ENCODE measurements at places on chromosomes 1 and 21.

- DNase-seq: peak; percentile 26
Observed at GRCh38 chr1:209335178-209335577, 248.3 kb upstream of the CAMK1G start.

DNA sequence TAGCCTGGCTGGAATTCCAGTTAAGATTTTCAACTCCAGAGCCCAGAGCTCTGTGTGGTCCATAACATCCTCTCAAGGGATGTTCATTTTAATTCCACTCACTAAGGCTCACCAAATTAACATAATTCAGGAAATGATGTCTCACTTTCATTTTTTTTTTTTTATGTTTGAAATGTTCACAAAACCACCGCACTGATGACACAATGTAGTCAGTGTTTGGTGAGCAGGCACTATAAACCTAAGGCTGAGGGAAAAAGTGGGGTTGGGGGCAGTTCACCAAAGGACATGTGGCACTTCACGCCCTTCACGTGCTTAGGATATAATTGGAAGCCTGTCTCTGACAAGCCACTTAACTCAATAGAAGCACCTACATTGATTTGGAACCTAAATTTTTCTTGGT lies 177.3 kb upstream of the CAMK1G start:
- no peak for DNase-seq

GRCh38 chr1:70003211-70003908 lies 202.0 kb downstream of the LRRC40 start:
- DNase-seq: no peak

- DNase-seq: no peak
Observed at GRCh38 chr21:45769896-45770295, 126.4 kb downstream of the PCBP3 start.

- no peak for DNase-seq
Observed at GRCh38 chr1:247966532-247967204, 1.6 kb downstream of the OR2AK2 start.
